ENCODE measurements at places on chromosomes 6 and 20. TPM values are rescaled to one million over a fixed set of nuclear protein-coding genes. Genes with fewer than 3 reads are reported as not detected.

Gene SMIM28
- total RNA-seq, result not detected

Gene DSN1
- 21.6 TPM for total RNA-seq

Gene FAM83B
- total RNA-seq, result not detected

Gene TMX4
- total RNA-seq, result 21.2 TPM

Gene KIAA0408
- total RNA-seq, result 1.8 TPM

Gene RIPPLY2
- total RNA-seq, result not detected

Gene FOXA2
- not detected for total RNA-seq

Gene HSPA12B
- total RNA-seq, result not detected

Gene DBNDD2
- total RNA-seq, result 15.5 TPM

DNA sequence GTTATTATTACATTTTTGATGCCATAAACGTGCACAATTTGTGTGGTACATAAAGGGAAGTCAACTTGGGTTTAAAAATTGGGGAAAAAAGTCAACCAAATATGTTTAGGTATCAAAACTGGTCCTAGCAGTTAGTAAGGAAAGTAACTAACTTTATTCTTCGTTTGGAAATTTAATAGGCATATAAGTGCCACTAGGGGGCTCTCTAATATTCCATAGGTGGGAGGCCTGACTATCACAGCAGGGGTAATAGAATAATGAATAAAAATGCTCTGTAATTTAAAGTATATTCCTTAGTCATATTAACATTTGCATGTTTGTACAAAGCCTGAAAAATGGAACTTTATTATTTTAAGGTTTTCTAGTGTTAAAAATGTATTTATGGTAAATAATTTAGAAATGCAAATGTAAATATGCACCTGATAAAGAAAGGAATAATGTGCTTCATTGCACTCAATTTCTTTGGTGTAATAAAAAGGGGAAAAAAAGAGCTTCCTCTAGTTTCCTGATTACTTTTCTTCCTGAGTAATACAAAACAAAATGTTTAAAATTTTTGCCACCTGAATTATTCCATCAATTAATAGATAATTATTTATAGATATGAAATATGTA is 125.7 kb upstream of the HDAC2 start:
- H3K27ac ChIP-seq, result no peak overlapping the region
- no peaks in the 10 kb centered on the region for H3K4me1 ChIP-seq
- no peak for DNase-seq
- H3K36me3 ChIP-seq, result no peaks in the 10 kb centered on the region
- H3K4me3 ChIP-seq, result no peak overlapping the region
- peaks cover 8% of the 10 kb centered on the region for H3K27me3 ChIP-seq

- H3K4me3 ChIP-seq, result no peak overlapping the region
- peaks cover 55% of the 10 kb centered on the region for H3K36me3 ChIP-seq
- H3K27ac ChIP-seq, result peak overlapping the region; percentile 30
- peaks cover 14% of the 10 kb centered on the region for H3K4me1 ChIP-seq
Measured at GRCh38 chr6:34414999-34415858, 10.6 kb downstream of the RPS10 start.

DNA sequence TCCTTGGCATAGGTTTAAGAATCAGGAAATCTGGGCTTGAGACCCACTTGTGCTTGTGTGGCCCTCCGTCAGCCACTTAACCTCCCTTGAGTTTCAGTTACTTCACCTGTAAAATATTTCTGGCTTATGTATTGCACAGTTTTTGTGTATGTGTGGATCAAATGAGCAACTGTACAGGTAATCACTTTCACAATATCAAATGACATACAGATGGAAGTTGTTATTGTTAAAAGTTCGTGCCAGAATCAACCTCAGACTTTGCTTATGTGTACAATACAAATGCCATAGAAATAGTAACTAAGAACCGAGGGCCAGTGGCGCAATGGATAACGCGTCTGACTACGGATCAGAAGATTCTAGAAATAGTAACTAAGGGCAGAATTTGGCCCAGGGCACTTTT is 65.6 kb upstream of the KIF13A start:
- H3K4me3 ChIP-seq, result no peak overlapping the region
- H3K36me3 ChIP-seq, result no peaks in the 10 kb centered on the region
- no peak for DNase-seq
- H3K4me1 ChIP-seq, result no peaks in the 10 kb centered on the region

- H3K27ac ChIP-seq, result no peak overlapping the region
- peaks cover 6% of the 10 kb centered on the region for H3K4me1 ChIP-seq
- no peaks in the 10 kb centered on the region for H3K36me3 ChIP-seq
- DNase-seq, result no peak
- no peak overlapping the region for H3K4me3 ChIP-seq
Measured at GRCh38 chr6:163756079-163756478, 341.6 kb downstream of the QKI start.

- no peaks in the 10 kb centered on the region for H3K36me3 ChIP-seq
- DNase-seq, result no peak
- H3K4me3 ChIP-seq, result no peak overlapping the region
- no peaks in the 10 kb centered on the region for H3K4me1 ChIP-seq
Measured at GRCh38 chr6:48151142-48151541, 40.1 kb upstream of the PTCHD4 start.

- no peak overlapping the region for H3K4me3 ChIP-seq
- peaks cover 2% of the 10 kb centered on the region for H3K4me1 ChIP-seq
- no peak for DNase-seq
- no peaks in the 10 kb centered on the region for H3K27me3 ChIP-seq
- peaks cover 26% of the 10 kb centered on the region for H3K36me3 ChIP-seq
Measured at GRCh38 chr20:49032455-49032854, 13.7 kb upstream of the CSE1L start.

DNA sequence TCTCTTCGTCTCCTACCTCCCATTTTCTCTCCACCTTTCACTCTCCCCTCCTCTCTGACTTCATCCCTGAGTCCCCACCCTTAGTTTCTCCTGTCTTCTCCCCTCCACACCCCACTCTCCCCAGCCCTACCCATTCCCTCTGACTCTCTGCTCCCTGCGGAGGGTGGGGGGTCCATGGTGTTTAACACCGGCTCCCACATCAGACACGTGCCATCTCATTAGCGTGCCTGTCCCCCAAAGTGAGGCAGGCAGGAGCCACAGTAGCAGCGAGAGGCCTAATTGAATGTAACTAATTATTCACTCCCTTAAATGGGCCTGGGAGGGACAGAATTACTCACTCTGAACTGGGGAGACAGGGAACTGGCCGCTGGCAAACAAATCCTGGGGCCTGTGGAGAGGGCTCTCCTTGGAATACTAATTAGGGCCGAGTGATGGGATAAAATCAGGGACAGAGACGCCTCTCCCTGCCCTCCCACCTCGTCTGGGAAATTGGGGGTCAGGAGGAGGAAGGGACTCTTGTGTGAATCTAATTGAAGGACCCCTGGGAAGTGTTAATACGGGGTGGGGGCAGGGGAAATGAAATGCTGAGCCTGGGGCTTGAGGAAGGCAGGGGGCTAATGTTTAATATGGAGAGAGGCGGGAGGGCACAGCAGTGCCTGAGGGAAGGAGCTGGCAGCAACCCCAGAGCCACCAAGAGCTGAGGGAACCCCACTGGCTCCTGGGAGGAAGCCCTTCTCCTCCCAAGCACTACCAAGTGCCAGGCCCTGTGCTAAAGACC is 17.9 kb downstream of the CD40 start:
- H3K4me3 ChIP-seq, result no peak overlapping the region
- no peaks in the 10 kb centered on the region for H3K4me1 ChIP-seq
- H3K27me3 ChIP-seq, result peaks cover 38% of the 10 kb centered on the region
- no peaks in the 10 kb centered on the region for H3K36me3 ChIP-seq

DNA sequence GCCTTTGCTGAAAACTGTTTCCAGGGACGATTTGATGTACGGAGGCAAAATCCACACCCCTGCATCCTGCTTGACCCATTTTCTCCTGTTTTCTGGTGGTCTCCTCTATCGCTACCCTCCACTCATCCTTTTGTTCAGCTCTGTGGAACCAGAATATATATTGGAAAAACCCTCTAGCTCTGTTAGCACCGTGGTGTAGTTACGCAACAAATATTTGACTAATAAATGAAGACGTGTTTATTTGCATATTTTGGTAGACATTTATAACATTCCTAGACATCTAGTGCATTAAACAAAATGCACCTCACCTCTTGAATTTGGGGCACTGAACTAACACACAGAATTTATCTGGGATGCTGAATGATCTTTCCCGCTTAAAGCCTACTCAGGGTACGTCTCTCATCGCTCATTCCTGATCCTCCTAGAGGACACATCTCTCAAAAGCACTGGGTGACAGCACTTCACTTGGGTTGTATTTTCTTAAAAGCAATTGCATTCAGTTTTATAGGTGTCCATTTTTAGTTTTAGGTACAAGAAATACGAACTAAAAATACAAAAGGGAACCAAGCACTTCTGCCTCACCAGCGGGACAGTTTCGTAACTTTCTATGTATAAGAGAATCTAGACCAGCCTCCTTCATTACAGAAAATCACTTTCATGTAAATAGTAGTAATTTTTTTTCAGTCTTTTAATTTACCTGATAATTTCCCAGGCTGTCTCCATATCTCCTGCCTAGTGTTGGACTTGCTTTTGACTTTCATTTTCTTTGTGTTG is 59.2 kb downstream of the SNRNP48 start:
- no peaks in the 10 kb centered on the region for H3K36me3 ChIP-seq
- H3K27ac ChIP-seq, result no peak overlapping the region
- DNase-seq, result no peak
- H3K27me3 ChIP-seq, result no peaks in the 10 kb centered on the region
- H3K4me1 ChIP-seq, result peaks cover 10% of the 10 kb centered on the region
- no peak overlapping the region for H3K4me3 ChIP-seq

- no peaks in the 10 kb centered on the region for H3K4me1 ChIP-seq
- H3K36me3 ChIP-seq, result no peaks in the 10 kb centered on the region
- H3K4me3 ChIP-seq, result no peak overlapping the region
- H3K27me3 ChIP-seq, result no peaks in the 10 kb centered on the region
- DNase-seq, result no peak
Measured at GRCh38 chr20:9180481-9181257, 111.8 kb downstream of the PLCB4 start.

- H3K27me3 ChIP-seq, result peaks cover 68% of the 10 kb centered on the region
- H3K4me3 ChIP-seq, result peak overlapping the region; percentile 63
- DNase-seq, result no peak
Measured at GRCh38 chr20:21509597-21510371, 4.1 kb downstream of the NKX2-2 start.

DNA sequence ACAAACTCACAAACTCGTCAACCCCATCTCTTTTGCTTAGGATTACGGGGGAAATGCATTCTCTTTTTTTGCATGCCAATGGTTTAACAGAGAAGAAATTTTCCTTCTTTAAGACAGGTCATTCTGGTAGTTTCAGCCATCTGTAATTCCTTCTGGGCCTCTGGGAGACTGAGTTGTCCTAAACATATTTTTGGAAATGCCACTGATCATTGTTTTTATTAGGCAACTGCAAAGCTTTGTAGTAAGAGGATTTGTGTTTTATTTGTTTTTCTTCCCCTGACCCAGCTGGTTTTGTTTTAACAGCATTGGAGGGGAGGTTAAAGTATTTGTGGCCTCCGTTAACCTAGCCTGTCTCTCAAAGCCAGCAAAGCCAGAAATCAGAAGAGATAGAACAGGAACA is 73.1 kb upstream of the ISM1 start:
- peaks cover 3% of the 10 kb centered on the region for H3K4me1 ChIP-seq
- H3K36me3 ChIP-seq, result no peaks in the 10 kb centered on the region
- no peak overlapping the region for H3K4me3 ChIP-seq
- H3K27me3 ChIP-seq, result peaks cover 11% of the 10 kb centered on the region
- no peak for DNase-seq
- no peak overlapping the region for H3K27ac ChIP-seq

Measured in activated CD8-positive, alpha-beta T cell treated with anti-CD3 and anti-CD28 coated beads for 36 hours (primary cell).